ENCODE measurements at places on chromosomes 6 and 20.
A peak's percentile ranks its signal among the peaks of the same experiment; 100 is the strongest.

DNA sequence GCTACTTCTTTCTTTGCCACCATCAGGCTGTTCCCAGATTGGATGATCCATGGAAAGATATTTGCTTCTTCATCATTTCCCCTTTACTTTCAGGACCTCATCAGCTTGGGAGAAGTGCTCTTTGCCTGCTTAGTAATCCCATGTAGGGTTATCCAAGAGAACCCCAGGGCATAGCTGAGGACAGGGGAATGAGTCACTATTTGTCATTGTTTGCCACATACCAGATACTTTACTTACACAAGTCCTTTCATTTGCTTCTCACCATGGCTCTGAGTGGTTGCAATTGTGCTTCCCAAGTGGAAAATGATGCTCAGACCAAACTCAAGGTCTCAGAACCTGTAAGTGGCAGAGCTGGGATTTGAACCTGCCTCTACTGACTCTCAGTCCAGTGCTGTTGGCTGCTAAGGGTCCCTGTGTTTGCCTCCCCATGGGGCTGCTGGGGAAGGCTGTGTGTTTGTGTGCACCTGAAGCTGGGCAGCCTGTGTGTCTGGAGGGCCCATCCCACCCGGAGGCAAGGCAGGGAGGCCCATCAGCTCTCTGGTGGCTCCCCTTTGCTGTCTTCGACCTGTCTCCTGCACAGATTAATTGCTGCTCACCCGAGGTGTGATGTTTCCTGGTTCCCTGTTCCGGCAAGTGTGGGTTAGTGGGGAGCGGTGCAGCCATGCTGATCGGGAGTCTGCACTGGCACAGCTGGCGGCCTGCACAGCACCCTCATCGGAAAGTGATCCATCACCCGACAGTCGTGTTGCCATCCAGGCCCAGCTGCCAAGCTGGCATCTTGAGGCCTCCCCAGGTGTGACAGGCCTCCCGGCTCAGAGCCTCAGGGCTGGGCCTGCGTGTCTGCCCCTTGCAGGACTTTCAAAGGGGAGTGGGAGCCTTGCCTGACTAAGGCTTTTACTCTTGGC is 228.8 kb downstream of the DHX35 start:
- no peak for DNase-seq

- no peak for DNase-seq
These were observed 2.5 kb downstream of the SMIM13 start for GRCh38 chr6:11096109-11096508.

DNA sequence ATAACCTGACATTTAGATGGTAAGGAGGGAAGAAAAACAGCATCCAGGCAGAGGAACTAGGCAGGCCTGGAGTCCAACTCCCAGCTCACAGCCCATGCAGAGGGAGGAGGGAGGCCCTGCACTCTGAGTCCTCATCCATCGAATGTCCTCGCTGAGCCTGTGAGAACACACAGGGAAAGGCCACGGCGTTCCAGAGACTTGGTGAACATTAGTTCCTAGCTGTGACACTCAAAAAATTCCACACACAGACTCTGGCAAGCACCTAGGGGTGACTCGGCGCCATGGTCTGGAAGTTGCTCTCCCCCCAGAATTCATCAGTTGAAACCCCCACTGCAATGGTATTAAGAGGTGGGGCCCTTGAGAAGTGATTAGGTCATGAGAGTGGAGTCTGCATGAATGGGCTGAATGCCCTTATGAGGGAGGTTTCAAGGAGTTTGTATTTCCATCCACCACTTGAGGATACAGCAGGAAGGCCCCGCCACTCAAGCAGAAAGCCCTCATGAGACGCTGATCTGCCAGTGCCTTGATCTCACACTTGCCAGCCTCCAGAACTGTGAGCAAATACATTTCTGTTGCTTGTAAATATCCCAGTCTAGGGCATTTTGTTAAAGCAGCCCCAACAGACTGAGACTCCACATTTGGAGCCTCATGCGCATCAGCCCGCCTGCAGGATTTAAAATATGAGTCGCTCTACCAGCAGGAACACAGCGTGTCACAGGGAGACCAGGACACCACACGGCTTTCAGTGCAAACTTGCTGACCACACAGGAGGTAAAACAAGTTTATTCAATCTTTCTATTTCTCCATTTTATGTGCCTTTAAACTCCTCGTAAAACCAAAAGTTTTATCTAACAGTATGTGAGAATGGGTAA is 73.9 kb downstream of the WDR27 start:
- peak; percentile 72 for DNase-seq

DNA sequence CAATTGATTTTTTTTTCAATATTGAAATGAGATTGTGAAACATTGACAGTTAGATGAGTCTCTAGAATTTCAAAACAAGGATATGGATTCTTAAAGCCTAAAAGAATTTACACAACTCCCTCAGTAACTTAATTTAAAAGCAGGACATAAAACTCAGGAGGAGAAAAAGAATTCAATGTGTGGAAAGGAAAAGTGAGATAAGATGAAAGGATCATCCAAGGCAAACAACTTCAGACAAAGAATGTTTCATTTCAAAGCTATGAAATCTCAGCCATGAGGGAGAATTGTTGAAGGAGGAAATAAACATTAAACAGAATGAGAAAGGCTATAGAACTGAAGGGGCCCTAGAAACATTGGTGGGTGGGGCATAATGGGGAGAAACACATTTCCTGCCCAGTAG is 191.7 kb upstream of the NOX3 start:
- no peak for DNase-seq

Data from DMS79 (cell line).